ENCODE measurements at places on chromosomes 16 and 17. TPM values are rescaled to one million over a fixed set of nuclear protein-coding genes. Genes with fewer than 3 reads are reported as not detected.

DNA sequence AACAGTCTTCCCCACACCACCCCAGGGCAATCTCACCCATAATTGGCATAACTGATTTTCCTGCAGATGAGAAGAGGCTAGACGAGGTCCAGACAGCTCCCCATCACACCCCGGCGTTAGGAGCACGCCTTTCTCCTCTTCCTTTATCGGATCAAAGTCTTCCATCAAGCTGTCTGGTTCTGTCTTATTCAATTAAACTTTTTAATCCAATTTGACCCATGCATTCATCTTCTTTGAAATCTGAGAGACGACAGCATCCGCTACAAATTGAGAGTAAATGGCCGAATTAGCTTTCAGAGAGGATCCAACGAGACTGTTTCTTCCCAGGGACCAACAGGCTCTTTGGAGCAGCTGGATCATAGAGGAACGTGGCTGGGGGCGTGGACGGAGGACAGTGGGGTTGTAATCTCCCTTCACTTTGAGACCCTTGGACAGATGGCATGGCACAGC lies 44.4 kb upstream of the GPRC5B start:
- no peaks in the 10 kb centered on the region for H3K36me3 ChIP-seq
- DNase-seq: no peak
- no peak overlapping the region for H3K4me3 ChIP-seq
- H3K27me3 ChIP-seq: peaks cover 16% of the 10 kb centered on the region
- H3K27ac ChIP-seq: no peak overlapping the region

The CACNA1G gene
- total RNA-seq: 1.1 TPM

GRCh38 chr17:42928714-42929496 lies 28.3 kb downstream of the G6PC1 start:
- H3K4me1 ChIP-seq: peaks cover 4% of the 10 kb centered on the region
- no peak overlapping the region for H3K27ac ChIP-seq

- H3K27me3 ChIP-seq: peaks cover 23% of the 10 kb centered on the region
- no peak overlapping the region for H3K27ac ChIP-seq
- H3K36me3 ChIP-seq: no peaks in the 10 kb centered on the region
- no peak overlapping the region for H3K4me3 ChIP-seq
These were observed 4.3 kb upstream of the CCL22 start for GRCh38 chr16:57354311-57354710.

DNA sequence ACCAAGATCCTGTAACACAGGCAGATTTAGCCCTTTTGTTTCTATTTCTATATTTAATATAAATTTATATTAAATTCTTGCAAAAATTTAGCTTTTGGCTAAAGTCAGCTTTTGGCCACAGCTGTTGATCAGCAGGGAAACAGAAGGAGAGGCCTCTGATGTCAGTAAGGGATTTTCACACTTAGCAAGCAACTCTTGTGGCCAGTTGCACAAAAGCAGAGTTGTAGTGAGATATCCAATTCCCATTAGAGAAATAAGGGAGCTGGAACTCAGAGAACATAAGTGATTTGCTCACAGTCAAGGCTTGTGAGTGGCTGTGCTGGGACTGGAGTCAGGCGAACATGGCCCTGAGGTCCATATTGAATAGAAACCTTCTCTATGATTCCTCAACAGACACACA lies 16.7 kb upstream of the HEATR6 start:
- no peak for DNase-seq
- peaks cover 6% of the 10 kb centered on the region for H3K36me3 ChIP-seq
- H3K27me3 ChIP-seq: peaks cover 7% of the 10 kb centered on the region
- no peak overlapping the region for H3K4me3 ChIP-seq
- no peak overlapping the region for H3K27ac ChIP-seq

DNA sequence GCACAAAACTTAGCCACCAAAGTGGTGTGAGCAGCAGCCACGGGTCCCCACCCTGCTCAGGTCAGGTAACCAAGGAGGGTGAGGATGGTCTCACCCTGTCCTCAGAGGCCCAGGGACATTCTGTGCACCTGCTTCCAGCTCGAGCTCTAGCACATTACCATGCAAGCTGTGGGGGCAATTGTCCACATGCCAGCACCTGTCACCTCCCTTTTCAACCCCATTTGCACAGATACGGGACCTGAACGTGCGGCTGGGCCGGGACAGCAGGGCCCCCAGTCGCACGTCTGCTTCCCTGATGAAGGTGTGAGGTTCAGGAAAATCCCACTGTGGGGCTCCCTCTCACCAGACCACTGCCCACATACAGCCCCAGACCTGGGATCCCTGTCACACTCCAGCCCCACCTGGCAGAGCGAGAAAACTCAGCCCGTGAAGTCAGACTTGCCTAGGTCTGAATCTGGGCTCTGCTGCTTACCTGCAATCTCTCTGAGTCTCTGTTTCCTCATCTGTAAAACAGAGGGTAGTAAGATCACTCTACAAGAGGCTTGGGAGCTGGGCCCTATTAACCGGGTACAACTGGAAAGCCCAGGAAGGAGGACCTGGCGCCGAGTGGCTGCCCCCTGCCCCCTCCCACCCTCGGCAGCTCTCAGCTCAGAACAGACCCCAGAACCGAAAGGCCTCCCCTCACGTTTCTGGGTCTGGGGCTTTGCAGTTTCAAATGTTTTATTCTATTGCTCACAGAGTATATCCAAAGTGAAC lies 7.9 kb downstream of the WFIKKN2 start:
- no peaks in the 10 kb centered on the region for H3K27me3 ChIP-seq
- H3K4me3 ChIP-seq: no peak overlapping the region
- no peaks in the 10 kb centered on the region for H3K36me3 ChIP-seq
- no peak overlapping the region for H3K27ac ChIP-seq

- no peaks in the 10 kb centered on the region for H3K4me1 ChIP-seq
- H3K27ac ChIP-seq: no peak overlapping the region
- DNase-seq: peak; percentile 45
- no peak overlapping the region for H3K4me3 ChIP-seq
- peaks cover 78% of the 10 kb centered on the region for H3K27me3 ChIP-seq
These were observed 19.0 kb upstream of the MON1B start for GRCh38 chr16:77171745-77172635.

GRCh38 chr16:90004577-90004976 lies 14.7 kb downstream of the DBNDD1 start:
- H3K4me1 ChIP-seq: no peaks in the 10 kb centered on the region
- H3K36me3 ChIP-seq: no peaks in the 10 kb centered on the region

- peak; percentile 37 for DNase-seq
- H3K27me3 ChIP-seq: no peaks in the 10 kb centered on the region
- H3K4me3 ChIP-seq: no peak overlapping the region
- peak overlapping the region; percentile 88 for H3K27ac ChIP-seq
These were observed 35.0 kb downstream of the GPT2 start for GRCh38 chr16:46918905-46919792.

The ACSM2A gene
- not detected for total RNA-seq

DNA sequence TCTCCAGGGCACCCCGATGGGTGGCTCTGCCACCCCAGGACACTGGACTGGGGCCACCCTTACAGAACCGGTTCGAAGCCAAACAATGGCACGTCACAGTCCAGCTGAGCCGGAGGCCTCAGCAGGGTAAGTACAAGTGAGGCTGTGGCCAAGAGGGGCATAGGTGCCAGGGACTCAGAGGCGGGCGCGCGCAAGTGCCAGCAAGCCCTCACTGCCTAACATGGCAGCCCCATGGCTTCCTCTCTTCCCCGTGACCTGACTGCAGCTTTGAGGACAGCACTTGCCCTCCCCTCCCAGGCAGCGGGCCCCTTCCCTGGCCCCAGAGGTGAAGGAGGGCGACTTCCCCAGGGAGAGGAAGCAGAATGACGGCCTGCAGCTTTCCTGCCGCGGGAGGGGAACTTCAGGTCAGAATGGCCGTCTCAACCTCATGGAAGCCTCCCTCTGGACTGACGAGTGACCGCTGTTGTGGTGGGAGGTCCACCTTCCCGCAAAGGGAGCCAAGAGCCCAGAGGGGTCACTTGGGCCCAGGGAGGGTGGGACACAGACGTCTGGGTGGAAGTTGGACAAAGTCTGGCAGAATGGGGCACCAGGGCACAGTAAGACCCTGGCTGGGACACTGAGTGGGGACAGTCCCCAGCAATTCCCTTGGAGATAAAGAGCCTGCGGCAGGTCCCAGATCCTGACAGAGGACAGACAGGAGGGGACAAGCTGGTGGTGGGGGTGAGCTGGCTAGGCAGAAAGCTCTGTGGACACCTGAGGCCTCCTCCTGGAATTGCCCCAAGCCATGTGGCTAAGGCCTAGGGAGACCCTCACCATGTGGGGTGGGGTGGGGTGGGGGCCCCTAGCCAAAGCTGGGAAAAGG lies 52.1 kb upstream of the TOB1 start:
- H3K27ac ChIP-seq: peak overlapping the region; percentile 88
- no peaks in the 10 kb centered on the region for H3K27me3 ChIP-seq
- DNase-seq: no peak
- no peaks in the 10 kb centered on the region for H3K36me3 ChIP-seq
- peaks cover 50% of the 10 kb centered on the region for H3K4me1 ChIP-seq

GRCh38 chr17:58531122-58531521 lies 16.7 kb upstream of the MTMR4 start:
- no peak overlapping the region for H3K27ac ChIP-seq
- H3K4me1 ChIP-seq: peaks cover 44% of the 10 kb centered on the region
- peaks cover 35% of the 10 kb centered on the region for H3K27me3 ChIP-seq
- peak overlapping the region; percentile 64 for H3K4me3 ChIP-seq
- H3K36me3 ChIP-seq: no peaks in the 10 kb centered on the region

DNA sequence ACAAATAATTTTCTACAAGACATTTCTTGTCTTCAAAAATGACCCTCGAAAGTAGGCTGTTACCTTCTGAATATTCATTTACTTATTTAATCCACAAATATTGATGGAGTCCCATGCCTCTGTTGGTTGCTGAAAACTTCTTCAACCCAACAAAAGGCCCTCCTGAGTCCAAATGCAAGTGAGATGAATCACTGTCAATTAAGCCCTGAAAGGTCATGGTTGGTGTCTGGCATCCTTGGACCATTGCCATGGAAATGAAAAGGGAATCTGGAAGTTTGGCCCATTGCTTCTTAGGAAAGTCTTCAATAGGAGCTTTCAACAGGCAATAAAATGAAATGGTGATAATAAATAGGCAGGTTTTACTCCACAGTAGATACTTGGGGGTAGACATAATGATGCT lies 364.7 kb upstream of the DYNLRB2 start:
- H3K36me3 ChIP-seq: no peaks in the 10 kb centered on the region
- no peak overlapping the region for H3K4me3 ChIP-seq
- DNase-seq: no peak
- no peak overlapping the region for H3K27ac ChIP-seq

GRCh38 chr17:40779181-40779909 lies 3.0 kb downstream of the KRT27 start:
- H3K4me1 ChIP-seq: no peaks in the 10 kb centered on the region
- no peaks in the 10 kb centered on the region for H3K36me3 ChIP-seq
- no peak overlapping the region for H3K4me3 ChIP-seq
- DNase-seq: no peak

GRCh38 chr17:50288306-50288705 lies 14.0 kb downstream of the TMEM92 start:
- peaks cover 2% of the 10 kb centered on the region for H3K27me3 ChIP-seq
- no peak overlapping the region for H3K27ac ChIP-seq
- DNase-seq: no peak
- H3K4me3 ChIP-seq: no peak overlapping the region
- no peaks in the 10 kb centered on the region for H3K36me3 ChIP-seq

The KRTAP4-4 gene
- not detected for total RNA-seq

GRCh38 chr17:27504188-27504995 lies 48.1 kb downstream of the KSR1 start:
- no peaks in the 10 kb centered on the region for H3K27me3 ChIP-seq
- DNase-seq: no peak

- peak overlapping the region; percentile 74 for H3K27ac ChIP-seq
- H3K4me1 ChIP-seq: peaks cover 43% of the 10 kb centered on the region
- no peaks in the 10 kb centered on the region for H3K27me3 ChIP-seq
- peaks cover 7% of the 10 kb centered on the region for H3K36me3 ChIP-seq
- DNase-seq: no peak
- no peak overlapping the region for H3K4me3 ChIP-seq
These were observed 15.9 kb upstream of the SLC12A3 start for GRCh38 chr16:56848955-56849689.

- H3K27ac ChIP-seq: no peak overlapping the region
- no peak for DNase-seq
- H3K27me3 ChIP-seq: peaks cover 23% of the 10 kb centered on the region
- H3K4me1 ChIP-seq: no peaks in the 10 kb centered on the region
- H3K4me3 ChIP-seq: no peak overlapping the region
These were observed 5.1 kb downstream of the RGS11 start for GRCh38 chr16:270381-271255.

DNA sequence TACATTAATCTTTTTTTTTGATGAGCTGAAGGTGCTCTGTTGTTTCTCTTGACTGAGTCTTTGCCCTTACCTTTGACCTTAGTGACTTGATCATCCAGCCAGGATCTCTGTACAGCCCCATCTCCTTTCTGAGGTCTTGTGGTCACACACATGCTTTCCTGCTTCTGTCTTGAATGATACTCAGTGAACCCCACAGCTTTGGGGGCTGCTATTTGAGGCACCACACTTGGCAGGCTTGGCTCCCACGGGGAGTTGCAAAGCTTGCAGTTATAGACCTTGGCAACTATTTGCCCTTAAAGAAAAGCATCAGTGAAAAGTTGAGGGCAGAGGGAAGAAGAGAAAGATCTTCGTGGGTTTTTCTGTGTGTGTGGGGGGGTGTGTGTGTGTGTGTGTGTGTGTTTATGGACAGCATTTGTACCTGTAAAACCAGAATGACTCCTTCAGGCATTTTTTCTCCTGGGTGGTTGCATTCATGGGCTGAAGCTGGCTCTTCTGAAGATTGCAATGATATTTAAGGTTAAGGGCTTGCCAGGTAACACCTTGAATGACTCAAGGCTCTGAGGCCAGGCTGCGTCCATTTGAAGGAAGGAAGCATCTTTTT lies 101.6 kb downstream of the MSI2 start:
- no peaks in the 10 kb centered on the region for H3K27me3 ChIP-seq
- no peak for DNase-seq
- peaks cover 49% of the 10 kb centered on the region for H3K4me1 ChIP-seq

DNA sequence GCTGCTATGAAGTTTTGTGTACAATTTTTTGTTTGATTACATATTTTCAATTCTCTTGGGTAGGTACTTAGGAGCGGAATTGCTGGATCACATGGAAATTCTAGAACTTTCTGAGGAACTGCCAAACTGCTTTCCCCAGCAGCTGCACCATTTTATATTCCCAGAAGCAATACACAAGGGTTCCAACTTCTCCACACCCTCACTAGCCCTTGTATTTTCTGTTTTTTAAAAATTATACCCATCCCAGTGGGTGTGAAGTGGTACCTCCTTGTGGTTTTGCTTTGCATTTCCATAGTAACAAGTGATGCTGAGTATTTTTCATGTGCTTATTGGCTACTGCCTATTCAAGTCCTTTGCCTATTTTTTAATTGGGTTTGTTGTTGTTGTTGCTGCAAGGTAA lies 20.9 kb downstream of the NACA2 start:
- peaks cover 3% of the 10 kb centered on the region for H3K4me1 ChIP-seq
- no peak overlapping the region for H3K4me3 ChIP-seq
- no peaks in the 10 kb centered on the region for H3K36me3 ChIP-seq
- DNase-seq: no peak
- H3K27ac ChIP-seq: no peak overlapping the region
- no peaks in the 10 kb centered on the region for H3K27me3 ChIP-seq

All from neural crest cell (in vitro differentiated cells).